ENCODE measurements at places on chromosomes 4 and X. TPM values are rescaled to one million over a fixed set of nuclear protein-coding genes. Genes with fewer than 3 reads are reported as not detected.

DNA sequence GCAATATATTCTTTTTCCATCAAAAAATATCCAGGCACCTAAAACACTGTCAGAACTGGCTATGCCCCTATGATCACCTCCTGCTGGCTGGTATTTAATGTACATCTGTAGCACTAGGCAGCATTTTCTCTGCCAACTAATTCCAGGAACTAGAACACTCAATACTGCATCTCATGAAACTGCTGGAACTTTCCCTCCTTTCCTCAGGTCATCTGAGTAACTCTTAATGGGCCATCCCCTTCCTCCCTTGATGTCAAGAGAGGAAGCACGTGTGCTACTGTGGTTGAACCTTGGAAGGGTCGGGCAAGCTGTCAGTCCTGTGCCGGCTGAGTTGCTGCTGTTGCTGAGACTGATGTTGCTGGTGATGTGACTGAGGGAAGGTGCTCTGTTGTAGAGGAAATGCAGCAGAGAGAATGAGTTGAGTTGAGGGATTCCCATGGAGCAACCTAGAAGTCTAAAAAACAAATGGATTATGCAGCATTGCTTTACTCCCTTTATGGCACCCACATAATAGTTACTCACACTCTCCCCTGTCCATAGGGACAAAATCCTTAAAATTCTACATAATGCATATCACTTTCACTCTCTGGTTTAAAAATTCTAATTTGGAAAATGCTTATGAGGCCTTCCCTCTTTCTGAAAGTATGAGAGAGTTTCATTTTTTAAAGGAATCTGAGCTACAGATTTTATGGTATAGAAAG, 39.5 kb downstream of the TMEM165 start:
- DNase-seq: no peak

GRCh38 chr4:67744561-67745283, 9.5 kb downstream of the GNRHR start:
- DNase-seq: no peak

- DNase-seq: no peak
These were observed 22.8 kb upstream of the UNC5C start for GRCh38 chr4:95571577-95571976.

GRCh38 chr4:88737307-88737941, 39.8 kb upstream of the NAP1L5 start:
- no peak for DNase-seq

GRCh38 chr4:140153419-140153717, 616 bp downstream of the MAML3 start:
- DNase-seq: no peak

DNA sequence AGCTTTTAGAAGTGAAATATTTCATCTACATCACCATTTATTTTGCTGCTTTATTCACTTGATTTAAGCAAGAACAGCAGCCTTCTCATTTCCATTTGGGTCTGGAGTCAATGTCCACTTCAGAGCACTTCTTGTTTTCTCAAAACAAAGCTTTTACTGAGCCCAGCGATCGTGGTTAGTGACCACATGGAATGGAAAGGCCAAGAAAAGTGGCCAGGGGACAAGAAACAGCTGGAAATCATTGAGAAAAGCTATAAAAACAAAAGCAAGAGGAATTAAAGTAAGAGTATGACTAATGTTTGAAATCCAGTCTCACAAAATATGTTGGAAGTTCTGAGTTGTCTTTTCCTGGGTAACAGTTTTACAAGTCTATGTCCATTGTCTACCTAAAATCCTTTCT, 328.4 kb upstream of the INTU start:
- DNase-seq: no peak

DNA sequence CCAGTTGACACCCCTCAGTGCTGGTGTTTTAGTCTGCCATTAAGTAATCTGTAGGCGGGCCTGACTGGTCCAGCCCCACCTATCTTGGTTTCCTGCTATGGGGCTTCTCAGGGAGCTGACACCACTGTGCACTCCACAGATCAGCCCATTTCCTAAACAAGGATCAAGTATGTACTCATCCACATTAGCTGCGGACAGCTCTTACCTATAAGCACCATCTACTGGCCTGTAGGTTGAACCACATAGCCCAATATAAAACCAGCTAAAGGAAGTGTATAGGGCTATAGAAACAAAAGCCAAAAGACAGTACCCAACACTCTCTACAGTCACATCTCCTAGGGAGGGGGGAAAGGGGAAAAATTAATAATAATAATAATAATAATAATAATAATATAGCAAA, 353.5 kb upstream of the CXorf51B start:
- no peak for DNase-seq

The GABRE gene
- 30.3 TPM for total RNA-seq

The F11 gene
- total RNA-seq: not detected
